ENCODE measurements at places on chromosomes 11 and 22. TPM values are rescaled to one million over a fixed set of nuclear protein-coding genes. Genes with fewer than 3 reads are reported as not detected.

Gene SLC22A6
- not detected for polyA plus RNA-seq

Gene A4GALT
- not detected for polyA plus RNA-seq

Gene SLC17A6
- polyA plus RNA-seq = not detected

Gene POU2AF3
- 0.18 TPM for polyA plus RNA-seq

Gene MYOD1
- polyA plus RNA-seq = not detected

Gene ARHGAP20
- 0.51 TPM for polyA plus RNA-seq

Gene PDE3B
- 5.5 TPM for polyA plus RNA-seq

Gene ARHGAP42
- polyA plus RNA-seq = 0.75 TPM

Gene PAX6
- not detected for polyA plus RNA-seq
